ENCODE measurements at places on chromosomes 7 and 10. TPM values are rescaled to one million over a fixed set of nuclear protein-coding genes. Genes with fewer than 3 reads are reported as not detected.

HECW1 gene
- total RNA-seq: 3.8 TPM

DNA sequence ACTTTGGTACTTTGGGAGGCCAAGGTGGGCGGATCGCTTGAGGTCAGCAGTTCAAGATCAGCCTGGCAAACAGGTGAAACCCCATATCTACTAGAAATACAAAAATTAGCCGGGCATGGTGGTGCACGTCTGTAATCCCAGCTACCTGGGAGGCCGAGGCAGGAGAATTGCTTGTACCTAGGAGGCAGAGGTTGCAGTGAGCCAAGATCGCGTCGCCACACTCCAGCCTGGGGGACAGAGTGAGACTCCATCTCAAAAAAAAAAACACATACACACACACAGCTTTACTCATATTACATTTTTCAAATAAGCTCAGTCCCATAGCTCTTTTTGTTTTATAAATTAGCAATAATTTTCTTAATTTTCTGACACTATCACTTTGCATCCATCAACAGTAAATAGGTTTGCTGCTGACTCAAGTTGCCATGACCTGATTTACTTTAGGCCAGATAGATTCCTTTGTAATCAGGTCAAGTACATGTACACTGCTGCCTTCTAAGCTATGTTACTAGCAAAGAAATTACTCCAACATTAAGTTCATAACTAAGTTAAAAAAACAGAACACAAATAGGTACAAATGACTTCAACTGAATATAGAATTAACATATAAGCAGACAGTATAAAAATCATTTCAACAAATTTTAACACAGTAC is 31.5 kb downstream of the WAPL start:
- no peaks in the 10 kb centered on the region for H3K27me3 ChIP-seq
- DNase-seq: no peak
- no peak overlapping the region for H3K27ac ChIP-seq
- peaks cover 59% of the 10 kb centered on the region for H3K36me3 ChIP-seq

- H3K27ac ChIP-seq: no peak overlapping the region
- H3K4me3 ChIP-seq: no peak overlapping the region
- H3K27me3 ChIP-seq: no peaks in the 10 kb centered on the region
- DNase-seq: no peak
- no peaks in the 10 kb centered on the region for H3K36me3 ChIP-seq
Measured at GRCh38 chr10:23478570-23478969, 39.7 kb downstream of the OTUD1 start.

DNA sequence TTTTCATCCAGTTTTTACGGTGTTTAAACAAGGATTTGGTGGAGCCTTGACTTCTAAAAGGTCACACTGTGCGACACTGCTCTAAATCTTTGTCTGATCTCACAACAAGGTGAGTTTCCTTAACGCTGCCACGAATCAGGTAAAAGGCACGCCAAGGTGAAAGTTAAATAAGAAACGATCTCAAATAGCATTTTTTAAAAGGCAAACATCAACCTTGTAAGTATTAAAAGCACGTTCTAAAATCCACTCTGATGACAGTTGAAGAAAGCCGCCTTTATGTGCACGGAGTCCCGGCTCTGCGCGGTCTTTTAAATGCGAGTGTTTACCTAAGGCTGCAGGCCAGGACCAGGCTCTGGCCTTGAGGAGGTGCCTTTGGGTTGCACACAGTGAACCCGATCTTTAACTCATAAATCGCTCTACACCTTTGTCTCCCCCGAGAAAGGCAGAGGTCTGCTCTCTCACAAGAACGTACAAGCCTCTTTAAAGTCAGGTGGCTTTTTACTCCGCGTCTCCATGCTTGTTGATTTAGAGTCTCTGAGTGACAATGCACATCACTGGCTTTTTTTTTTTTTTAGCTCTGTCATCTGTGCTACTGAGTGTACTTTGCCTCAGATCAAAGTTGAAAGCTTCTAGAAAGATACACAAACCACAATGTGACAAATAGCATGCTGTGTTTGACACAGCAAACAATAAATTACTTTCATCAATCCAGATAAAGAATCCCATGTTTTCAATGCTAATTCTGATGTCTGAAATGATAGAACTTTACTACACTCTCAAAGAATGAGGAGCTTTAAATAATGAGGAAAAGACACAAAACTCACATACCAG is 25.9 kb upstream of the RNF32 start:
- H3K4me3 ChIP-seq: no peak overlapping the region
- H3K27me3 ChIP-seq: peaks cover 23% of the 10 kb centered on the region
- DNase-seq: no peak
- no peak overlapping the region for H3K27ac ChIP-seq

TUBB8 gene
- 0.50 TPM for total RNA-seq

DNA sequence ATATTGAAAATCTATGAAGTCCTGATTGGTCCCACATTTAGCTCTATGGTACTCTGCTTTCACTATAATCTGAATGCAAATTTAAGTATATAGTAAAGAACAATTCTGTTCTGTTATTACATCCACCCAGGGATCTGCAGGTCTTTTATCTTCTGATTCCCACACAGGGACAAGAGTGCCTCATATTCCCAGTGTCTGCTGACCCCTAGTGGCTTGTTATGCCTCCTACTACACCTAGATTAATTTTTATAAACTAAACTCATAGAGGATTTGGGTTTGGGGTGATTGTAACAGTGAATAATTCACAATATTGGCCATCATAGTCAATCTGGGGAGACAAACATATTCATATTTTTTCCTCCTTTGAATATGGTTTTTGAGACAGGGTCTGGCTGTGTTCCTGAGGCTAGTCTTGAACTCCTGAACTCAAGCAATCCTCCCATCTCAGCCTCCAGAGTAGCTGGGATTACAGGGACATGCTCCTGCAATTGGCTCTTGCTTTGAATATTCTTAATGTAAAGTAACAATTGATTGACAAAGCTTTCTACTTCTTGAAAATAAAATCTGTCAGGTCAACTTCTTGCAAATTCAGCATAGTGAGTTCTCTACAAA is 282.1 kb downstream of the KCND2 start:
- H3K27me3 ChIP-seq: no peaks in the 10 kb centered on the region
- H3K36me3 ChIP-seq: no peaks in the 10 kb centered on the region
- DNase-seq: peak; percentile 73
- H3K4me1 ChIP-seq: no peaks in the 10 kb centered on the region
- no peak overlapping the region for H3K4me3 ChIP-seq

- H3K27me3 ChIP-seq: peaks cover 30% of the 10 kb centered on the region
- H3K4me3 ChIP-seq: no peak overlapping the region
- no peak overlapping the region for H3K27ac ChIP-seq
- no peak for DNase-seq
Measured at GRCh38 chr7:140232957-140233917, 56.5 kb upstream of the KDM7A start.

GRCh38 chr10:2949948-2950354 is 117.4 kb upstream of the PFKP start:
- no peak for DNase-seq
- H3K27ac ChIP-seq: no peak overlapping the region
- H3K4me3 ChIP-seq: no peak overlapping the region
- no peaks in the 10 kb centered on the region for H3K27me3 ChIP-seq

PRPS1L1 gene
- total RNA-seq: not detected

DNA sequence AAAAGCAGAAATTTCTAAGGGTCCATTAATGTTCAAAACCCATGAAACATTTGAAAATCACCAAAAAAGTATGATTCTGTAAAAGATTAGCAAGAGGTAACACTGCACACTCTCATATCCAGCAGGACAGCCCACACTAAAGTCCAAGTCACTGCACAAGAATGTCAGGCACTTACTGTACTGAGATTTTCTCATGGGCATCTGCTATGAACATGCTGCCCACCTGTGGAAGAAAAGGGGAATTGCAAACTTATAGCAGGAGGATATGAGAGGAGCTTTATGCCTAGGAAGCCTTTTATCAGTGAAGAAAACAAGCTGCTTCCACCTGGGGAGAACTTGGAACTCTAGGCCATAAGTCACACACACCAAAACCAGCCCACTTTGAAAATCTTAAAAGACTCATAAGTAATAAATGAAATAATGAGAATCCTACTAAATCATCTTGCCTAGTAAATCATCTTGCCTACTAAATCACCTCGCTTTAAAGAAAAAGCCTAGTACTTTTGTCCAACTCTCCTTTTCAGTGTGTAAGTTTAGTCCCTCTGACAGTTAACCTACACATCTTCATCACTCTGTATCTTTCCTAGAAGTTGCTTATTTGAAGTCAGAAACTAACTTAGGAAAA is 46.1 kb downstream of the ARMH3 start:
- H3K4me1 ChIP-seq: peaks cover 10% of the 10 kb centered on the region
- H3K4me3 ChIP-seq: no peak overlapping the region
- no peak overlapping the region for H3K27ac ChIP-seq
- H3K27me3 ChIP-seq: no peaks in the 10 kb centered on the region
- DNase-seq: peak; percentile 72
- peaks cover 20% of the 10 kb centered on the region for H3K36me3 ChIP-seq

DNA sequence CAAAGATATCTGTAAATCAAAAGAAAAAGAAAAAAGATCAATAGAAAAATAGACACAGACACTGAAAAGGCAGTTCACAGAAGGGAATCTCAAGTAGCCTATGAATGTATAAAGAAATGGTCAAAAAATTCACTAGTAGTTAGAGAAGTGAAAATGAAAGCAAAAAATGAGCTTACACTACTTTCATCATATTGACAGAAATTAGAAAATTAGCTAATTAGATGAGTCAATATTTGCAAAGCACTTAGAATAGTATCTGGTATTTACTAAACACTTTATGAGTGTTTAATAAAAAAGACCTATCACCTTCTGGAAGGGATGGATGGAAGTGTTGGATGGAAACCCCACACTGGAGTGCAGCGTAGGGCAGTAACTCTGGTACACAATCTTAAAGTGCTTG is 1.7 kb upstream of the CFAP58 start:
- peaks cover 26% of the 10 kb centered on the region for H3K27me3 ChIP-seq
- H3K4me1 ChIP-seq: no peaks in the 10 kb centered on the region
- H3K4me3 ChIP-seq: no peak overlapping the region
- no peak for DNase-seq
- no peak overlapping the region for H3K27ac ChIP-seq
- no peaks in the 10 kb centered on the region for H3K36me3 ChIP-seq

TEX47 gene
- not detected for total RNA-seq

DPYSL4 gene
- 13.5 TPM for total RNA-seq

DNA sequence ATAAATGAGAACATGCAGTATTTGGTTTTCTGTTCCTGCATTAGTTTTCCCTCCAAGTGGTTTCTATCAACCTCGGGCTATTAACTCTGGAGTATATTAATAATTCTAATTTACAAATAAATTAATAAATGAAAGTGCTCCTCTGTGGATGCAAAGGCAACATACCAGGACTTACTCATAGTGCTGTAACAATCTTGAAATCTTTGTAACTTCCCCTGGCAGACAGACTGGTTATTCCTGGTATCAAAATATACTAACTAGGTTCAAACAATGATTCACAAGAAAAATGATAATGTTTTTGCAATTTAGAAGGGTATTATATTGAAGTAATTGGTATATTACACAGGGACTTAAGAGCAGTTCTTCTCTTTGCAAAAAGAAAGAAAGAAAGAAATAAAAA is 177.2 kb downstream of the FANK1 start:
- no peak for DNase-seq
- H3K27me3 ChIP-seq: peaks cover 6% of the 10 kb centered on the region
- no peaks in the 10 kb centered on the region for H3K4me1 ChIP-seq
- no peak overlapping the region for H3K4me3 ChIP-seq
- H3K27ac ChIP-seq: no peak overlapping the region

GDF10 gene
- not detected for total RNA-seq

SYCE1 gene
- not detected for total RNA-seq

GRCh38 chr10:61815496-61815895 is 86.0 kb upstream of the ARID5B start:
- H3K27me3 ChIP-seq: no peaks in the 10 kb centered on the region
- no peak for DNase-seq
- H3K4me1 ChIP-seq: peaks cover 7% of the 10 kb centered on the region
- no peaks in the 10 kb centered on the region for H3K36me3 ChIP-seq

DNA sequence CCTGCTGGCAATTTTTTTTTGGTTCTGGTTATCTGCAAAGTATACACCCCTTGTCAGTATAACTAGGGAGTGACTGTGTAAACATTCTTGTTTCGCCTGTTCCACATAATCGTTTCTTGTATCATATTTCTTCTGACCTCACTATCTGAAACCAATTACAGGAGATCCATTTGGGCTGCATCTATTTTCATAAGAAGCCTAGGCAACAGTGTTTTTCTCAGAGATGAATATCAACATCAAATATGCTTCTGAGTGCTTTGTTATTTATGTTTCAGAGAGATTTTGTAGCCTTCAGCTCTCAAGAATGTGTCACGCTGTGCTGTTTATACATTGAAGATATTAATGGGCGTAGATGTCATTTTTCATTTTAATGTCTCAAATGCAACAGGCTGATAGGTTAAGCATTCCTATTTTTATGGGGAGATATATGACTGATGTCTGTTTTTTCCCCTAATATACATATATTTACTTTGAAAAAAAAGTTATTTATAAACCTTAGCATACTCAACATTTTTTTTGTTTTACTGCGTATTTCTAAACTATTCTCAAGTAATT is 115.5 kb downstream of the FOXP2 start:
- H3K4me1 ChIP-seq: no peaks in the 10 kb centered on the region
- no peaks in the 10 kb centered on the region for H3K36me3 ChIP-seq
- no peaks in the 10 kb centered on the region for H3K27me3 ChIP-seq

All from endodermal cell (in vitro differentiated cells).